T-helper 1 cell (primary cell): ENCODE measurements at places on chromosomes 3 and 15.

- DNase-seq: no peak
Observed at GRCh38 chr3:138435840-138436239, 1.4 kb downstream of the ESYT3 start.

- no peak for DNase-seq
Observed at GRCh38 chr3:172065967-172066762, 26.8 kb downstream of the FNDC3B start.

GRCh38 chr15:31195871-31196270 is 94.3 kb upstream of the TRPM1 start:
- DNase-seq: no peak

- DNase-seq: no peak
Observed at GRCh38 chr15:62985768-62986167, 56.8 kb upstream of the TPM1 start.

GRCh38 chr3:177357352-177358090 is 160.2 kb upstream of the TBL1XR1 start:
- DNase-seq: no peak

DNA sequence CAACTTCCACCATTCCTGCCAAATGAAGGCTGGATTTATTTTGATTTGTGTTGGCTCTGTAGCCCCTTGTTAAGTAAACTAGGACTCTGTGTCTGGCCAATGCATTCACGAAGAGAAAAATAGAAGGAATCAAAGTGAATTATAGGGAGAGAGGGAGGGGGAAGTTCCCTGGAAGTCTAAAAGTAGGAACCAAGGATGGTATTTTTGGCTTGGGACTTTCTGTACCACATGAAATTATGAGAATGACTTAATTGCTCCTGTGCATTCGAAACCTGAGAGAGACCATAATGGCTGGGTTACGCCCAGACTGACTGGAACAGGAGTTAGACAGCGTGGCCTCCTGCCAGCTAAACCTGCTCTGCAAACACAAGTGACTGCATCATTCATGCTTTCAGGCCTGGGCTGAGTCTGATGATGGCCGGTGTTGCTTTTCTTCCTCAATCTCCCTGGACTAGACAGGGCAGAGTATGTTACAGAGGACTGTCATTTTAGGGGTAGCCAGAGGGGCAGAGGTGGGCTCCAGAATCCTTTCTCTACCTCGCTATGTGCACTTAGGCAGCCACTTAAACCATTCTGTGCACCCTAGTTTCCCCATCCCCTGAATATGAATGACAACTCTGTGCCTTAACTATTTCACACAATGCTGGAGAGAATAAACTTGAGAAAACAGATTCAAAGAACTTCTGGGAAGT is 58.9 kb downstream of the MYO1E start:
- DNase-seq: no peak

DNA sequence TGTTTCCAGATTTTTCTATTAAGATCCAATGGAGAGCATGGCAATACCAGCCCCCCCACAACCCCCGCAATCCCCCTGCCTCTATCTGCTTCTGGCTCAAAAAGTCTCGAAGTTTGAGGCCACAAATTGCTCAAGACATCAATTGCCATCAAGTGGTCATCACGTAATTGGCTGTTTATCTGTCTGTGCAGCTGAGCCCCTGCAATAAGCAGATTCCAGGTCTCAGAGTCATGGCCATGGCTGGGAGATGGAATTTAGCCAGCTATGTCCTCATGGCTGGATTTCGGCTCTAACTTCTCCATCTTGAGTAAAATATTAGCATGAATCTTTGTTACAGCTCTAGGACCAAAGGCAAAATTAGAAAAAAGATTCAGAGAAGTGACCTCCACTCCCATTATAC is 22.7 kb downstream of the SSUH2 start:
- no peak for DNase-seq

- no peak for DNase-seq
Observed at GRCh38 chr3:12194209-12194608, 35.5 kb upstream of the TIMP4 start.

DNA sequence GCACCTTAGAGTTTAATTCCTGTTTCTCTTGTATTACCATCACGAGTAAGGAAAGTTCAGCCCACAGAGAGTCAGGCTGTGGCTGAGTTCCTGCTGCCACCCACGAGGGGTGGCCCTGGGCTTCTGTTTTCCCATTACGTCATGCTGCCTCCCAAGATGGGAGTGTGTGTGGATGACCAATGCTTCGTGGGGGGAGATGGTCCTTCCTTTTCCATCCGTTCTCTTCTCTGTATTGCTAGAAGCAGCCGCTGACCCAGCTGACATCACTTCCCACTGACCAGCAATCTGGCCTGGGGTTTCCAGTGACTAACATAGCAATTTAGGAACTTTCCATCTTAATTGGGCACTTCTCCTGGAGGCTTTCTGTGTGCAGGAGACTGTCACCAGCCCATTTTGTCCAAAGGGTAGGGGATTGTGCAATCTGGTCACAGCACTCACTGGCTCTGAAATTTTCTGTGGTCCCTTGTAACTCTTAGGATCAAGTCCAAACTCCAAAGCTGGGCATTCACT is 9.3 kb downstream of the IRAK2 start:
- no peak for DNase-seq

DNA sequence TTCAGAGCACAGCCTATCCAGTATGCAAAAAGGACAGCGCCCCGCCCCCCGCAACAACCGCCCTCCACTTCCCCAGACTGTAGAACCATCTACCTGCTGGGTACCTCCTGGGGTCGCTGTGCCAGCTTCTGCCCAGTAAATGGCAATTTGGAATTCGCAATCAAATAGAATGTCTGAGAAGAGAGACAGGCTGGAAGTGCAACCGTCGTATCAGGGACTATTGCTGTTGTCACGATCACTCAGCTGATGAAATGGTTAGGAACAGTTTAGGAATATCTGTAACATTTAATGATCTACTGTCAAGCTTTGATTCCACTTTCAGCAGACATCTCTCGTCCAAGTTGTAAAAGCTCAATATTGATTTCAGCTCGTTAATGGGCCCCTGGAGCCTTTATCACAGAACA is 13.3 kb upstream of the PARL start:
- no peak for DNase-seq

- DNase-seq: no peak
Observed at GRCh38 chr3:102830415-102830814, 395.6 kb downstream of the ZPLD1 start.

- no peak for DNase-seq
Observed at GRCh38 chr3:66789580-66790237, 208.4 kb upstream of the KBTBD8 start.

- DNase-seq: no peak
Observed at GRCh38 chr15:85539491-85539890, 159.1 kb downstream of the AKAP13 start.

DNA sequence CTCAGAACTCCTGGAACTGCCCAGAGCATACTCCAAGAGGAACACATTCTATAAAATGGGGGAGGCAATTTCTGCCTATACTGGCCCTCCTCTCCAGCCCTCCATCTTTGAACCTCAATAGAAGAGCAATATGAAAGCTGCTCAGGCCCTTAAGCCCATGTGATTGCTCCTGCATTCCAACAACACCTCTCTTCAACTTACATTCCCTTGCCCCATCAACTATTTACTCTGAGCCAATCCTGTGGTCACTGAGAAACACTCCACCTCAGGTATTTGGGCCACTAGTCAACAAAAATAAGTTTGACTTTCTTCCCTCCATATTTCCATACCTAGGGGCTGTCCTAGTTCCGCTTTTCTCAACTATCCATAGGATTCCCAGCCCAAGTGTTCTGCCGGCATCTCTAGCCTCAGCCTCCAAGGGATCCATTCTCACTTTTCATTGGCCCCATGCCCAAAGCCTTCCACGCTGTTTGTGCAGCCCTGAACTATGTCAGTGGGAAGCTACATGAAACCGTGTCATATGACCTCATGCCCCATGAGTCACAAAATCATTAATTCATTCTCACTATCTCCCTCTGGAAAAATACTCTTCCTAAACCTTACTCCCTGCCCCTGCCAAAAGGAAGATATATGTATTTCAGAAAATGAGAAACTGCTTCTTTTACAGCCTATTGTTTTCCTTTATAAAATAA is 61.6 kb downstream of the GJD2 start:
- DNase-seq: no peak

DNA sequence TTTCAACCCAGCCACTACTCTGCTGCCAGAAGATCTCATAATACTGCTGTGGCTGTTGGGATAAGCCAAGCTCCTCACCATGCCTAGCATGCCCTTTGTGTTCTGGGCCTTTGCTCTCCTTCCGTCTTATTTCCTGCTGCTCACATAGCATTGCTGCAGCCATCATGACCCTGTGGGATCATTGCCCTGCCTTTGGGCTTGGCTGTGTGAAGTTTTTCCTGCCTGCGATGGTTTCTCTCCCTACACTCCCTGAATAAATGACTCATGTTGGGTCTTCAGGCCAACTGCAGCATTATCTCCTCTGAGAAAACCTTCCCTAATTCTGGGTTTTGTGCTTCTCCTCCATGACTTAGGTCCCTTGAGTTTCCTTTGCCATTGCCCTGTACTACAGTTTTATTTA is 20.8 kb upstream of the TRA2B start:
- DNase-seq: no peak

- DNase-seq: no peak
Observed at GRCh38 chr15:48888836-48889235, 10.9 kb downstream of the EID1 start.

GRCh38 chr3:177522051-177522450 is 324.8 kb upstream of the TBL1XR1 start:
- DNase-seq: no peak

- DNase-seq: peak; percentile 7
Observed at GRCh38 chr3:31106204-31106603, 211.7 kb upstream of the GADL1 start.

GRCh38 chr15:48103647-48104046 is 17.1 kb upstream of the SLC24A5 start:
- DNase-seq: no peak

DNA sequence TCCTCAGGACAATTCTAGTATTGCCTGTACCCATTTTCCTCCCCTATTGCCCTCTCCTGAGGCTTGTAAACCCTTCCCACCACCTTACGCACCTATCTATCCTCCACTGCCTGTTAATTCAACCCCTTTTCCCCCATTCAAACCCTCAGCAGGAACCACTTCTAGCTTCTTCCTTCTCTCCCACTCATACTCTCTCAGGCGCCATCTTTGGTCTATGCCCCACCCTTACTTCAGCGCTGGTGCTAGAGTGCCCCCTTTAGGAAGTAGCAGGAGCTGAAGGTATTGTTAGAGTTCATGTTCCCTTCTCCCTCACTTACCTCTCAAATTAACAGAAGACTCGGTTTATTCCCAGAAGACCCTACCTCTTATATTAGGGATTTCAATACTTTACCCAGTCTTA is 121.8 kb upstream of the NLGN1 start:
- no peak for DNase-seq

DNA sequence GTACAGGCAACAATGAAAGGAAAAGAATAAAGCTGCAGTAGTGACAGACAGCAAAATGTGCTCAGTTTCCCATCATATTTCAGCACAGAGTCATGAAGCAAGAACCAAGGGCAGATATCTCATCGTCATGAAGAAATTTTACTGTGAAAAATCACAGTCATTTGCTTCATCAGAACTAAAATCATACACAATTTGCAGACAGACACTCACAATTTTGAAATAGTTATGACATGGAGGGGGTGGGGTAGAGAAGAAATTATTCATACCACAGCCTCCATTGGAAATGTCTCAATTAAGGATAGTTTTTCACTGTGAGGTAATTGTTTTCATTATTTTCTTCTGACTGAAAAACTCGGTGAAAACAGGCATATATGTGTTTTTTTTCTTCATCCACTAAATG is 78.8 kb upstream of the CNTN3 start:
- DNase-seq: no peak

DNA sequence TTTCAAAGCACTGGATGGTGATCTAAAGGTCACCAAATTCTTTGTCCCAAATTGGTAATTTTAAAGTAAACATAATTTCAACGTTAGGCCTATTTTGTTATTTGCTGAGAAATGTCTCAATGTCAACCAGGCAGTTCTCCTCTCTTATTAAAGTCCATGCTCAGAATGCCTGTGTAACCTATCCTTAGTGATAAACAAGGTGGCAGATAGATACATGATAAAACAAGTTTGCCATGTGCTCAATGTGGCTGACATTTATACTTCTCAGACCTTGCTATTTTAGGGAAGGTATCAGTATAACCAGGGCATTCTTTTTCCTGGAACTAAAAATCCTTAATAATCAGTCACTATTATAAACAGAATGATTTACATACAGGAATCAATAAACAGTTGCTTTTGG is 8.5 kb downstream of the MBNL1 start:
- DNase-seq: no peak
